ENCODE measurements at places on chromosomes 5 and 9.

DNA sequence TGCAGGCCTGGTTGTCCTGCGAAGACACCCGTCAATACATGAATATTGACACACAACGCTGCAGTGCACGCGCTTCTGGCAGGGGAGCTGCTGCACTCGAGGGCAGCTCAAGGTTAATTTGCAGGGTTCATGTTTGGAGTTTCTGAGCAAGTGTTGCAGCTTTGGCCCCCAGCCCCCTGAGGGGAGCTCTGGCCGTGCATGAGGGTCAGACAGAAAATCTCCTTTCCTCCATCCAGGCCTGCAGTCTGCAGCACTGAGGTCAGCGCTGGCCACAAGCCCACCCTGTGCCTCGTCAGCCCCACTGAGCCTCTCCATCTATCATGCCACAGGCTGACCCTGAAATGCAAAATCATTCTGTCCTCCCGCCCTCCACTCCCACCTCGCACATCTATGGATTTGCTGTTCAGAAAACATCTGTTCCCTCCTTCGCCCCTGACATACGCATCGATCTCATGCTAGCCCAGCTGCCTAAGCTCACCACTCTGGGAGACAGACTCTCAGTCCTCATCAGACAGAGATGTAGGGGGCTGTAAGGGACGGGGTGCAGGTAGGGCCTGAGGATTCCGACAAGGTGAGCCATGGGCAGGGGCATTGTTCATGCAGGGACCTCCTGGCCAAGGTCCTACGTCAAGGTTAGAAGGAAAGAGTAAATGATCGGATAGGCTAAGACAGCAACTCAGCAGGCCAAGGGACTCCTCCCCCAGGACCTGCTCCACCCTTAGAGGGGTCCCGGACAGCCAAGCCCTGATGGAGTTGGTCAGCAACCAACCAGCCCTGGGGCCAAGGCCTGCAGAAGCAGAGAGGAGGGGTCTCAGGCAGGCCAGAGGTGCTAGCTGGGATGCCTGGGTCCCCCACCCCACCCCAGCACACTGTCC is 125.1 kb downstream of the KCNIP1 start:
- DNase-seq, result no peak

- DNase-seq, result no peak
Measured at GRCh38 chr5:170168797-170169196, 63.1 kb downstream of the FOXI1 start.

- no peak for DNase-seq
Measured at GRCh38 chr5:88785746-88786565, 97.0 kb downstream of the MEF2C start.

- DNase-seq, result no peak
Measured at GRCh38 chr9:93670208-93671019, 94.0 kb downstream of the PHF2 start.

DNA sequence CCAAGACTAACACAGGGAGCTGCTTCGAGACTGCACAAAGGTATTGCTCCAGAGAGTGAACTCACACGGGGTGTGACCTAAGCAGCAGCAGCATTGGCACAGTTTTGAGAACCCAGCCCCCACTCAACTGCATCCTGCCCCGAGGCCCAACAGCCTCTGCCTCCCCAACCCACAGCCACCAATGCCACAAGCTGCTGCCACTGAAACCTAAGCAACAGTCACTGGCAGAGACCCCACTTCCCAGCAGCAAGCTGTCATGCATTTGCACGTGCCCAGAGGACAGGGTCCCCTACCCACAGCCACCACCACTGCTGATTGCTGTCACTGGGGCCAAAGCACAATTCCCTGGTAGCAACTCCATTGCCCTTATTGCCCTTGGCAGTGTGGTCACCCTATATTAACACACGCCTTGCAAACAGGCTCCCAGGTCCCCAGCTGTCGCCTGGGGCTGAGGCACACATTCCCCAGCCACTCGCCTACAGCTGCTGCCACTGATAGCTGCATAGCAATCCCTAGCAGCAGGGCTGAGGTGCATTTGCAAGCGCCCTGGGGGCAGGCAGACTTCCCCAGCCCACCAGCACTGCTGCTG is 141.0 kb downstream of the AGTPBP1 start:
- no peak for DNase-seq

DNA sequence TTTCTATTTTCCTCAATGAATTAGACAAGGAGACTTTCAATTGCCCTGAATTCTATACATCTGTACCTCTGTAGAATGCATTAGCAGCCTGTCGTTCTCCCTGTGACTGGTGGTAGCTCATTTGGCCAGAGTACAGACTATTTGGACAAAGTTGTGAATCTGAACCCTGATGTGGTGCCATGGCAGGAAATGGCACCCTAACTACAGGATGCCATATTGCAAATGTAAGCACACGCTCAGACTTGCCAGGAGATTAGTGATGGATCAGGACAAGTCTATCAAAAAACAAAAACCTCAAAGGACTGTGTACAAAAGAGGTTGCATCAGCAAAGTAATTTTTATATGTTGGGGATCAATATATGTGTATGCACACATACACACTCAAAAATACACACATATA is 58.3 kb downstream of the SVEP1 start:
- no peak for DNase-seq

GRCh38 chr5:143155455-143155854 is 248.0 kb downstream of the NR3C1 start:
- no peak for DNase-seq

DNA sequence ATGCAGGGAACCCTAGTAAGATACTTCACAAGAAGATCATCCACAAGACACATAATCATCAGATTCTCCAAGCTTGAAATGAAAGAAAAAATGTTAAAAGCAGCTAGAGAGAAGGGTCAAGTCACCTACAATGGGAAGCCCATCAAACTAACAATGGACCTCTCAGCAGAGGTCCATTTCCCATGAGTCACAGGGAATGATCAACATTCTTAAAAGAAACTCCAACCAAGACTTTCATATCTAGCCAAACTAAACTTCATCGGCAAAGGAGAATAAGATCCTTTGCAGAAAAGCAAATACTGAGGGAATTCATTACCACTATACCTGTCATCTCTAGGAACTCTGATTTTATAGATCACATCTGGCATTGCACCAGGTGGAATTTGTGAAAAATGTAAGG is 52.9 kb upstream of the SPATA31E1 start:
- DNase-seq, result no peak

DNA sequence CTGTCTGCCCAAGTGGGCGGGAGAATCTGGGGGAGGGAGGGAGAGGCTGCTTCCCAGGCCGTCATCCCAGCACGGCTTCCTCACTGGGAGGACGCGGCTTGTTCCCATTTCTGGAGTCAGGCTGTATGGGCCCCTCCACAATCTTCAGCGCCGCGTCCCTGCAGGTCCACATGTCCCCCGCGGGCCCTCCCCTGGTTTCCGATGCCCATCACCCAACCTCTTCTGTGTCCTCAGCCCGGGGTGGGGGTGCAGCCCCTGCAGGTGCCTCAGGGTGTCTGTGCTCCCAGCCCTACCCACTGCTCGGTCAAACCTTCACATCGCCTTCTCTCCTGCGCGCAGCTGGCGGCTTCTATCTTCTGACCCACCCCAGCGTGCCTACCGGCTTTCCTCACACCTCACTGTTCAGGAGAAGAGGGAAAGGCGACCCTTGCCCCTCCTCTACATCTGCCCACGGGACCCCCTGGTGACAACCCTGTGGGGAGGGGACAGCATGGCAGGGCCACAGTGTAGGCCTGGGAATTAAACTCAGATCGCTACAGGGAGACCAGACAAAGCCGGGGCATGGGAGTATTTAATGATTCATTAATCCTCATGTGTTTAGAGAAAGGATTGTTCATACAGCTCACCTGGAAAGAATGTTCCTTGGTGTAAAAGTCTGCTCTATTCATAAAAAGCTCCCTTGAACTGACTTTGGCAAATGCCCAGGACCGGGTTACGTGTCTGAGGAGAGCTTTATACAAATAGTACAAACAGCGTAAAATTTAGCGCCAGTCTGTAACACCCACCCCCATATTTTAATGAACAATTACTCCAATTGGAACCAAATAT is 145.1 kb downstream of the IRX1 start:
- no peak for DNase-seq

GRCh38 chr5:98108497-98108896 is 665.0 kb upstream of the RGMB start:
- DNase-seq, result no peak

- no peak for DNase-seq
Measured at GRCh38 chr9:136960212-136960937, 8.3 kb downstream of the LCN12 start.

DNA sequence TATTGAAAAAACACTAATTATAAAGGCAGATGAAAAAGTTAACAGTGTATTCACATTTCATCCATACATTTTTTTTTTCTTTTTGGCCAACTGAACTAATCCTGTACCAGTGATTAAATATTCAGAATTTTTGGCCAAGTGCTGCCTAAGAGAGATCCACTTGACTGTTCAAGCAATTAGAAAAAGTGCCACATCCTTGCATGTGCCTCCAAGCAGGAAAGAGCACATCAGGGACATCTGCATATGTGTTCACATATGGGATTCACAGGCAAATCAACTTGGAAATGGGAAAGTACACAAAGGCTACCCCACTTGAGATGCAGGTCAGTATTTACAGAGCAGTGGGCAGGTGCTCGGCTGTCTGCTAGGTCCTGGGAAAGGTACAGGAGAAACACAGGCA is 163.3 kb upstream of the LHFPL2 start:
- DNase-seq, result no peak

DNA sequence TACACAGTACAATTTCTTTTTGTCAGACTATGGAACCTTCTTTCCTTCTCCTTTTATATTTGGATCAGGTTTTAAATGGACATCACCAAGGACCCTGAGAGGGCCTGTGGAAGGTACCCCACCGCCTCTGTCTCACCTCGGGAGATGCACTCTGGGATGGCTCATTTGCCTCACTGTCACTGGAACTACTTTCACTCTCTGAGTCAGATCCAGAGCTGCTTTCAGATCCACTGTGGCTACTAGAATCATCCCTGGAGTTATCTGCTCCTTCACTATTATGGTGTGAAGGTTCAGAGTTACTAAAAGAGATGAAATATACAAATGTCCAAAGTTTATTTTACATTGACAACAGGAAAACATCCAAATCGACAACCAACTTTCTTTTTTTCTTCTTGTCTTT is 24.6 kb downstream of the LEAP2 start:
- no peak for DNase-seq

DNA sequence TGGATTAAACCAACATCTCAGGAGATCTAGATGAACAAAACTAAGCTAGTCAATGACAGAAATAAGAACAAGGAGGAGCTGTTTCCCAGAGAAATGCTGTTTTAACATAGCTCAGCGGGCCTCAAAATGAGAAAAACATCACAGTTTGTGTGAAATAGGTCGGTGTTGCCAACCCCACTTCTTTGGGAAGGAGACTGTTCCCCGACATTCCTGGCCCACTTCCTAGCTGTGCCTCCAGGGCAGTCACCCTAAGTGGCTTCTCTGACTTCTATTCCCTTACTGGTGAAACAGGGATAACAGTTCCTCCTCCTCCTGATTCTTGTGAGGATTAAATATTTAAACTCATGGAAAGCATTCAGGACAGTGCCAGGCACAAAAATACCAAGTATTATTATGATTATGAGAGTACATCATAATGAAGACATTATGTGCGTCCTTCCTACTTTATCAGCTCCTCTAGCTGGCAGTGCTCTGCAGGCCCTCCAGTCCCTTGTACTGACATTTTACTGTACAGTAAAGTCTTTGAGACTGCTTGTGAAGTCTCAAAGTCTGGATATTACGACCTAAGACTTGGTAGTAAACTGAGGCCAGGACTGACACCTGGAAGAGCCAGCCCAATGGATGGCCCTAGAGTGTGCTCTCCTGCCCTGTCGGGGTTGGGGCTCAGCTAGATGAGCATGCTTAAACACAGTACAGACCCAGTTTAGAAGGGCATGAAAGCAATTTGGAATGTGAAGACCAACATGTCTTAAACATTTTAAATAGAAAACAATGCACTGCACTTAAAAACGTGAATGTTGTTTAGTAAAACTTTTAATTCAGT is 7.3 kb downstream of the ISCA1 start:
- no peak for DNase-seq

GRCh38 chr9:14251154-14252071 is 62.5 kb downstream of the NFIB start:
- no peak for DNase-seq

All from stimulated activated CD4-positive, alpha-beta T cell treated with anti-CD3 and anti-CD28 coated beads, Interleukin-2, amount 100 ng/mL, for 4 hours (primary cell).